IMR-90 (cell line): ENCODE measurements at places on chromosomes 3 and 15. TPM values are rescaled to one million over a fixed set of nuclear protein-coding genes. Genes with fewer than 3 reads are reported as not detected.

Gene CTXN2
- not detected in 2 replicates for total RNA-seq

Gene HHATL
- total RNA-seq: not detected in 2 replicates

Gene SMAD6
- 3.6 and 4.8 TPM in 2 replicates for total RNA-seq

Gene ACKR4
- 0.18 TPM in 1 of 2 replicates, not detected in the other for total RNA-seq

Gene LRRC3B
- not detected in 2 replicates for total RNA-seq

Gene SNX22
- total RNA-seq: under 0.01 and 0.18 TPM in 2 replicates

Gene SPESP1
- 3.0 and 3.3 TPM in 2 replicates for total RNA-seq

Gene CLK3
- 114 and 117 TPM in 2 replicates for total RNA-seq

Gene DNAH12
- total RNA-seq: under 0.01 TPM in 2 replicates

Gene DLL4
- 1.7 and 1.8 TPM in 2 replicates for total RNA-seq

Gene RYR3
- total RNA-seq: 0.18 TPM in 1 of 2 replicates, not detected in the other

Gene TRH
- total RNA-seq: not detected in 2 replicates

Gene ARF4
- total RNA-seq: 172 and 290 TPM in 2 replicates

Gene ASB7
- total RNA-seq: 15.8 and 16.7 TPM in 2 replicates

Gene LYZL4
- not detected in 2 replicates for total RNA-seq

Gene SNRPA1
- 37.1 and 47.5 TPM in 2 replicates for total RNA-seq

Gene COX17
- total RNA-seq: 2.0 and 8.6 TPM in 2 replicates

Gene RAB6B
- 0.18 and 0.28 TPM in 2 replicates for total RNA-seq

Gene SEMA3G
- not detected in 2 replicates for total RNA-seq

Gene TLE3
- total RNA-seq: 5.6 and 6.5 TPM in 2 replicates
